ENCODE measurements at places on chromosomes 3 and 15.
A peak's percentile ranks its signal among the peaks of the same experiment; 100 is the strongest.

DNA sequence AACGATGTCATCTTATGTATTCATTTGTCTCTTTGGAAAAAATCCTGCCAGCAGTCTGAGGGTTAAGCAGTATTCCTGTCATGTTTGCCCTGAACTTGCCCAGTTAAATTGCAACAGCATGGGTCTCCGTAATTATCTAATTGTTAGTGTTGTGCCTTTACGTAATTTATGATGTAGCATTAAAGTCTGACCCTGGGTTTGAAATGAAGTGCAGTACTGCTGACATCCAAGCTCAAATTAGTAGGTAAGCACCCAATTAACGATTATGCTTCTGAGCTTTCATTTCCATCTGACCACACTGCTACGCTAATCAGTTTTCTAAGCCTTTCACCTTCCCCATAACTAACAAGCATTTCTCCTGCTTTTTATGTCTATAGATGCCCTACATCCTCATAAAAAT, 241.8 kb downstream of the ARRDC4 start:
- peak; percentile 47 for DNase-seq

DNA sequence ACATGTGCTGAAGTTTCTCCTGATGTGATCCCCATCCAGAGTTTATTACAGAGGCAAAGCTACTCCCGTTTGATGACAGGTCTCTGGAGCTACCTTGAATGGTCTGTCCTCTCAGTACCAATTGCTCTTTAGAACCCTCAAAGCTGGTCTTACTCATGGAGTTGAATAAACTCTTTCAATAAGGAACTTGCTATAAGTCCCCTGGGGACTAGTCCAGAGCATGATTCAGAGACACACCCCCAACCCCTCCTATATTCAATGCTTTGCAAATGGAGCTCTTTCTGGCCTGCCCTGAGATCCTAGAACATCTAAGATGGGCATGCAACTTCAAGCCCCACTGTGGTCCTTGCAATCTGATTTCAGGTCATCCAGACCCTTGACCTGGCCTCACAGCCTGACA, 23.9 kb upstream of the TPM1 start:
- DNase-seq, result no peak

DNA sequence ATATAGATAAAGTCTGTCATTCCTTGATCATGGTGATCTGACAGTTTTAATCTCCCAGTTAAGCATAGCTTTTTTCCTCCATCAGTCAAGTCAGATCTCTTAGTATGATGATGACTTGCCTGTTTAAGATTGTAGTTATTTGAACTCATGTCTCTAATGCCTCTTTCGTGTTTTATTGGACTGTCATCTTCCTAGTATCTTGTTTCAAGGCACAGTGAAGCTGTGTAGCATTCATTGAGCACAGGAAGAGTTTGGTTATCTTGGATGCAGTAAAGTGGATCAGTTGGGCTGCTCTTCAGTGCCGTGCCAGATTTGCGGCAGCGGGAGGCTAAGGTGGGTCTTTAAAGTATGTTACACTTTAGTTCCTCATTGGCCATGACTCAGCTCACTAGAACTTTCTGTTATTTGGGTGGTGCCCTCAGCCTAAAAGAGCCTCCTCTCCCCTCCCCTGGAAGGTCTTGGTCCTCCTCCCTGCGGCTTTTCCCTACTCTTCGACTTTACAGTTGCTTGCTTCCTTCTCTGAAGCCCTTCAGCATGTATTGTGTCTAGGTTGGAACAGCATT, 45.7 kb upstream of the SKOR1 start:
- no peak for DNase-seq

- no peak for DNase-seq
Measured at GRCh38 chr3:143668924-143669790, 179.1 kb downstream of the SLC9A9 start.

DNA sequence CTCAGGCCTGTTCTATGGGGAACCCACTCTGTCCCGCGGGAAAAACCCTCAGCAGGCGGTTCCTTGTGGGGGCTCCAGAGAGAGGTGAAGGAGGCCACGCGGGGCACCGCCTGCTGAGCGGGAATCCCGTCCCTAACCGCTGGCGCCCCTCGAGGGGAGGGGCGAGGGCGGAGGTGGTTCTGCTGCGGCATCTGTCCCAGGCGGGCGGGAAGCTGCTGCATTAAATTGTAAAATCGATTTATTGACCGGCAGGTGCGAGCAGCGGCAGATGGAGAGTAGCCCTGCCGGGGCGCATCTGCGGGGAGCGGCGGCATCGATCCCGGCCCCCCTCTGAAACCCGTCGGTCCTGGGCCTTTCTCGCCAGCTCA, 3.7 kb upstream of the DLL4 start:
- DNase-seq, result no peak

- peak; percentile 53 for DNase-seq
Measured at GRCh38 chr15:58770519-58770856, 614 bp upstream of the MINDY2 start.

GRCh38 chr3:155631323-155632019, 113.4 kb downstream of the PLCH1 start:
- DNase-seq, result no peak

DNA sequence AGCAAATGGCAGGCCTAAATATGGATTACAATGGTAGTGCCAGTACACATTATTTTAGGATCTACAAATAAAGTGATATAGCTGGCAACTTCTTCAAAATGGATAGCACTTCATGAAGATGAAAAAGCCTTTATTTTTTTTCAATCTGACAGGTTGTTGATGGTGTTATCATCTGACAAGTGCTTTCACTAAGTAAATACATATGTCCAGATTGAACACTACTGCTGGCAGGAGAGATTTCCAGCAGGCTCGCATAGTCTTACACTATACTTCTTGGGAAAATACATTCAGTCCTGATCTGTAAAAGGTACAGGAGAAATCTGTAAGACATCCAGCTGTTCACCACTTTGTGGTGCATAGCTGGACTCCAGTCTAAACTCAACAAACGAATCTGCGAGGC, 50.9 kb upstream of the ALCAM start:
- no peak for DNase-seq
